ENCODE measurements at places on chromosomes 5 and 9. TPM values are rescaled to one million over a fixed set of nuclear protein-coding genes. Genes with fewer than 3 reads are reported as not detected.

- no peak overlapping the region for H3K27ac ChIP-seq
- peaks cover 3% of the 10 kb centered on the region for H3K36me3 ChIP-seq
- DNase-seq = no peak
- H3K27me3 ChIP-seq = no peaks in the 10 kb centered on the region
These were observed 201.2 kb downstream of the GAPVD1 start for GRCh38 chr9:125462861-125463291.

The PPP1R26 gene
- total RNA-seq = 3.7 TPM

DNA sequence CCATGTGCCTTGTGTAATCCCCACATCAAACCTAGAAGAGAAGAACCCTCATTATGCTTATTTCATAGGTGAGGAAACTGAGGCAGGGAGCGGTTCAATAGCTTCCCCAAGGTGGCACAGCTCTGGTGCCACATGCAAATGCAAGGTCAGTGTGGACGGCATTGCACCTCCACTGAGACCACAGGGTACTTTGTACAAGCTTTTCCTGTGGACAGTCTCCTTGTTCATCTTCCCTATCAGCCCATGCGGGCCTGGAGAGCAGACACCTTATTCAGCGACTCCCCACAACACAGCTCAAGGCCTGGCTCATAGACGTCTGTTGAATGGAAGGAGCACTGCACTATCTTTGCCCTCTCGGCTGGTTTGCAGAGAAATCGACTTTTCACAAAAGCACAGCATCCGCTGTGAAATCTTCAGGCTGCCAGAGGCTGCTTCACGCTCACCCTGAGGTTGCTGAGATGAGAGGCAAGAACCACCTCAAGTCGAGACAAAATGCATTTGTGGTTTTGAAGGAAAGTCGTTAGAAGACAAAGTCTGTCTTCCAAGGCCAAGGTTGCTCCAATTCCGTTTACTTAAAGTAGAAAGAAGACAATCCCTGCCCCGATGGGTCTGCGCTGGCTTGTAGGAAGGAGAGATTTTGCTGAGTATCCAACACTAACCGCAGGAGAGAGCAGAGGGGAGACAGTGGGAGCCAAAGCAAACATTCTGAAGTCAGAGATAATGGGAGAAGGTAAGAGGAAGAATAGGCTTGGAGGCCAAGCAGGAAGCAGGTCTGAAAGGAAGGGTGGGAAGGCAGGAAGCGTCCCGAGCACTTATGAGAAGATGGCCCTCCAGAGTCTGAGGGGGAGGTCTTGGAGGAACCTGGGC lies 34.2 kb upstream of the STRBP start:
- peak overlapping the region; percentile 54 for H3K4me3 ChIP-seq
- no peak overlapping the region for H3K27ac ChIP-seq
- H3K27me3 ChIP-seq = peaks cover 34% of the 10 kb centered on the region
- peaks cover 37% of the 10 kb centered on the region for H3K4me1 ChIP-seq

- no peak for DNase-seq
- H3K27ac ChIP-seq = peak overlapping the region; percentile 76
- peaks cover 27% of the 10 kb centered on the region for H3K4me1 ChIP-seq
- H3K27me3 ChIP-seq = peaks cover 22% of the 10 kb centered on the region
- no peaks in the 10 kb centered on the region for H3K36me3 ChIP-seq
These were observed 752 bp downstream of the CCNJL start for GRCh38 chr5:160311491-160312133.

All from natural killer cell treated with Interleukin-12 subunit alpha and Interleukin-12 subunit beta and Interleukin-15 and Interleukin-18, amount 100 ng/mL, for 72 hours (primary cell).